ENCODE measurements at places on chromosomes 7 and 10.

GRCh38 chr10:129641982-129642381 is 174.9 kb downstream of the MGMT start:
- no peak for DNase-seq

- no peak for DNase-seq
Observed at GRCh38 chr10:97203220-97203619, 17.5 kb upstream of the SLIT1 start.

DNA sequence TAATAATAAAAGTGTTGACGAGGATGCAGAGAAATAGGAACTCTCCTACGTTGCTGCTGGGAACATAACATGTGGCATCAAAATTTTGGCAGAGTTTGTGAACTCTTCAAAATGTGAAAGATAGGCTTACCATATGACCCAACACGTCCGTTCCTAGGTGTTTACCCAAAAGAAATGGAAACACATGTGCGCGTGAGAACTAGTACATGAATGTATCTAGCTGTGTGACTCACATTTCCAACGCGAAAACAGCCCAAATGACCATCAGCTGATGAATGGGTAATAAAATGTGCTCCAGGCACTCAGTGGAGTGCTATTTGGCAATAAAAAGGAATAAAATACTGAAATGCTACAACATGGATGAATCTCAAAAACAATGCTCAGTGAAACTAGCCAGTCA is 10.4 kb upstream of the ELFN1 start:
- no peak for DNase-seq

DNA sequence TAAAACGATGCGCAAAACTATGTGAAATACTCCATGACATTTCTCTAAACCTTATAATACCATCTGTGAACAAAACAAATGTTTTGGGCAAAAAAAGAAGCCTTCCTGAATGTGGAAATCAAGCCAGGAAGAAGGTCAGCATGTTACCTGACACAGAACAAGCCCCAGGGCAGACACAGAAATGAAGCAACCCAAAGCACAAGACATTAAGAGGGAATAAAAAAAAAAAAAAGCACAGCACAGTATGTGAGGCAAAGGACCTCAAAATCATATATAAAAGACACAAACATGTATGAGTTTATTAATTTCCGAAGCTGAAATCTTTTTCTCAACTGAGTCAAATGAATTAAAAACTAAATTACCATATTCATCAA is 161.8 kb downstream of the SKIDA1 start:
- DNase-seq: no peak

DNA sequence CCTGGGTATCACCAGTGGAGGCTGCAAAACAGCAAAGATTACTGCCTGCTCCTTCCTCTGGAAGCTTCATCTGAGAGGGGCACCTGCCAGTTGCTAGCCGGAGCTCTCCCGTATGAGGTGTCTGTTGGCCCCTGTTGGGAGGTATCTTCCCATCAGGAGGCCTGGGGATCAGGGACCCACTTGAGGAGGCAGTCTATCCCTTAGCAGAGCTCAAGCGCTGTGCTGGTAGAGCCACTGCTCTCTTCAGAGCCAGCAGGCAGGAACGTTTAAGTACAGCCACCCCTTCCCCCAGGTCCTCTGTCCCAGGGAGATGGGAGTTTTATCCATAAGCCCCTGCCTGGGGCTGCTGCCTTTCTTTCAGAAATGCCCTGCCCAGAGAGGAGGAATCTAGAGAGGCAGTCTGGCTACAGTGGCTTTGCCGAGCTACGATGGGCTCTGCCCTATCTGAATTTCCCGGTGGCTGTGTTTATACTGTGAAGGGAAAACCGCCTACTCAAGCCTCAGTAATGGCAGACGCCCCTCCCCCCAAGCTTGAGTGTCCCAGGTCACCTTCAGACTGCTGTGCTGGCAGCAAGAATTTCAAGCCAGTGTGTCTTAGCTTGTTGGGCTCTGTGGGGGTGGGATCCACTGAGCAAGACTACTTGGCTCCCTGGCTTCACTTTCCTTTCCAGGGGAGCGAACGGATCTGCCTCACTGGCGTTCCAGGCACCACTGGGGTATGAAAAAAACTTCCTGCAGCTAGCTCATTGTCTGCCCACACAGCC is 19.6 kb downstream of the SEMA3E start:
- no peak for DNase-seq

- no peak for DNase-seq
Observed at GRCh38 chr10:118523775-118524174, 71.7 kb downstream of the PRLHR start.

- DNase-seq: no peak
Observed at GRCh38 chr10:133185916-133186315, 25.9 kb downstream of the KNDC1 start.

DNA sequence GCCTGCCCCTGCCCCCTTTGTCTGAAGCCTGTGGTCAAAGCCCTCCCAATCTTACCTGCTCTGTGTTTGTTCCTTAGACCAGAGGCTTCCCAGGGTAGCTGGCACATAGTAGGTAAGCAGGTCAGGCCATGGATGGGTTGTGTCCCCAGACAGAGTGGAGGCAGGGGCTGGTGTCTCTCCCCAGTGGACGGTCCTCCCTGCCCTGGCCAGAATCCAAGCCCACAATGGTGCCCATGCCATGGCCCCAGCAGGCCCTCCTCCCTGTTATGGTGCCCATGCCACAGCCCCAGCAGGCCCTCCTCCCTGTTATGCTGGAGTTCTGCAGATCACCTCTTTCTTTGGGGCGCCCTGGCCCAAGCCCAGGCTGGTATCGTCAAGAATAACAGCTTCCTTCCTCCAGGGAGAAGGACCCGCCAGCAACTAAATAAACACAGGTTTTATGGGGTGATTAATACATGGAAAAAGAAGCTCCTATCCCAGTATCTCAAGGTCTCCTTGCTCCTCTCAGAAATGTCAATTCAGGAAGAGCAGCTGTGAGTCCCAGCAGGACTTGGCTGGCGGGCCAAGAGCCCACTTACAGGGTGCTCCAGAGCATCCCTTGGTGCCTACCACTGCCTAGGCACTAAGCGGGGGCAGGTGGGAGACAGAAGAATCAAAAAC is 82.0 kb downstream of the NEURL1 start:
- DNase-seq: no peak

- no peak for DNase-seq
Observed at GRCh38 chr7:13016592-13017332, 329.3 kb downstream of the ARL4A start.

DNA sequence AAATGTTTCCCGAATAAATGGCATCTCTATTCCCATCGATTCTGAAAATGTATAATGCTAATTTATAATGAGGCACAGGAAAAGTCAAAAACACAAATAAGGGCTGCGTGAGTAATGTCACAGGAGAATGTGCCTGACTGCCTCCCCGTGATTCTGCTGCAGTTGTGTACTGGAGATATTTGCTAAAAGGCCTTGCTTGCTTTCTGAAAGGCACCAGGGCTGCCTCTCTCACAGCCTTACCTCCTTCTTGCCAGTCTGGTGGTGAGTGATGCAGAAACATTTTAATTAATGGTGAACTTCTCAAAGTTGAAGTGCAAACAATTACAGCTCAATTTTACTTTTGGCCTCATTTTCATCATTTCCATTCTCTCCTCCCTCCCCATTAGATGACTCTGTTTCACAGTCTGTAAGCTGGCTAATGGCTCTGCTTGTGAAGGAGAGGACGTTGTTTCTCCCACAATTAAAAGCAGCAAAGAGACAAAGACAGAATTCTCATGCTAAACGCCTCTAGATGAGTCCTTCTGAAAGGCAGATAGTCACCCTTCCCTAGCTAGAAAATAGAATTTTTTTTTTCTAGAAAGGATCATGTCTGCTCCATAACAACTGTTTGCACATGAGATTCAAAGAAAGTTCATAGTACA is 377.6 kb downstream of the MDFIC start:
- DNase-seq: no peak

- no peak for DNase-seq
Observed at GRCh38 chr7:138602451-138602850, 98.7 kb downstream of the SVOPL start.
